SJSA1 (cell line): ENCODE measurements at places on chromosomes 6 and 20.

GRCh38 chr20:8526610-8527009 lies 394.5 kb downstream of the PLCB1 start:
- DNase-seq = no peak

DNA sequence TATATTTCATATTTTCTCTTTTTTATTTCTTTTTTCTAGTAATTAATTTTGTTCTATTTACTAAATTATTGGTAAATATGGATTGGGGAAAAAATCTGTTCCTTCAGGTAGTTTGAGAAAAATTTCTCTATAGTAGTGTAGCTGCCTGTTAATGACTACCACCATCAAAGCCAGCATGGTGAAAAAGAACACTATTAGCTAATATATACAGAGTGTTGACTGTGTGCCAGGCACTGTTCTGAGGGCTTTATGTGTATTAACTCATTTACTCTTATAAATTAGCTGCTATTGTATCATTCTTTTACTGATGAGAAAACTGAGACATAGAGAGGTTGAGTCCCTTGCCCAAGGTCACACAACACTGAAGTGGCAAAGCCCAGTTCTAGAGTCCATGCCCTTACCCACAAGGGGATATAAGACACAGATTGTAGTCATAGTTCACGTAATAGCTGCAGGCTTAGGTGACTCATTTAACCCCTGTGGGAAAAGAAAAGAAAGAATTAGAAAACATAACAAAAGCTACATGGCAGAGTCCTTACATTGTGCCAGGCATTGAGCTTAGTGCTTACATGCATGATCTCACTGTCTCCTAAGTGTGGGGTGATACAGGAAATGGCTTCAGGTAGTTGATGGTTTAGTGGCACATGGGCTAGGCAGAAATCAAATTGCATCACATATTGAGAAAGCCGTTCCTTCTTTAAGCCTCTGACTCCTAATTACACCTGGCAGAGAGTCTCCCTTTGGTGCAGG lies 12.2 kb upstream of the AKIRIN2 start:
- peak; percentile 82 for DNase-seq

- no peak for DNase-seq
These were observed 14.7 kb downstream of the SPACA1 start for GRCh38 chr6:88062376-88062775.

DNA sequence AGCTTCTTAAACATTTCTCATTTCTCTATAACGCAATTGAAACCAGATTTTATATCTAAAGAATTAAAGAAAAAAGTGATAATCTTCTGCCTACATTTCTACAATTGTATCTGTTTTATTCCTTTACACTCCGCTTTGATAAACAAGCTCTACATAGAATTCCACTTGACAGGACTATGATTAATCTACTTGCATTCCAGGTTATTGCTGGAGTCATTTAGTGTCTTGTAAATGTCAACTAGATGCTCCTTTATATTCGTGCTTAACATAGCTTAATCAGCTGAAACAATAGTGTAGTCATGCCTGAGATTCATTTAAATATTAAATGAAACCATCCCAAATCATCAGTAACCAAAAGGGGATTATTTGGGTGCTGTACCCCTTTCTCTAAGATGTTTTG lies 284.0 kb downstream of the TRDN start:
- no peak for DNase-seq

DNA sequence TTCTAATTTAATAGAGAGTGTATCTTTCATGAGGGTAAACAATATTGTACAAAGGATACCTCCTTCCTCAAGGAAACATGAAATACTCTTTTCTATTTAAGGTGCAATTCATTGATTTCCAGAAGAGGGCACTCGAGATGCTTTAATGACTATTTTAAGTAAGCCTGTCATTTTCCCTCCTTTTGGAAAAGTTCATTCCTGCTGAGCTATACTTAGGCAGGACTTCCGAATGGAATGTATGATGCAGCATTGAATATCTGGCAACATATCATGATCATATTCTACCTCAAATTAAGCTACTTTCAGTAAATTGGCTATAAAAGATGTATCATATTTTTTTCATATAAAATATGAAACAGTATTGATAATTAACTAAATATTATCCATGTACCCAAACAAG lies 5.0 kb downstream of the DST start:
- DNase-seq = peak; percentile 70

DNA sequence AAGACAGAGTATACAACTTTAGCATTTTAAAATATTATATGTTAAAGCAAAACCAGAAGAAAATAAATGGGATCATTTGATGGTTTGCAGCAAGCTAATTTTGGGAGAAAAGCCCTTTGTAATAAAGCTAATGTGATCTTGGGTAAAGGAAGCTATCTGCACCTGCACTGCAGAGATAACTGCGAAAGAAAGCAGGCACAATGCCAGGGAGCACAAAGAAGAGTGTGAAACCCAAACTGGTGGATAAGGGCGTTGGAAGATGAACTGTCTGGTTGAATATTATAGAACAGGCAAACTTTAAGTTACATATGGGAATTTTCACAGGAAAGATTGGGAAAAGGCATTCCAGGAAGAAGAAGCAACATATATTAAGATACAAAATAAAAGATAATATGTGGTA lies 179.2 kb upstream of the KHDRBS2 start:
- DNase-seq = no peak

GRCh38 chr20:40545478-40545877 lies 143.6 kb downstream of the MAFB start:
- DNase-seq = no peak

- DNase-seq = no peak
These were observed 10.2 kb downstream of the VSX1 start for GRCh38 chr20:25071734-25072133.
